ENCODE measurements at places on chromosomes 1 and 21. TPM values are rescaled to one million over a fixed set of nuclear protein-coding genes. Genes with fewer than 3 reads are reported as not detected.

GRCh38 chr1:84776639-84777038 lies 86.4 kb upstream of the SSX2IP start:
- DNase-seq, result no peak

- DNase-seq, result no peak
These were observed 45.4 kb upstream of the TARDBP start for GRCh38 chr1:10967090-10967489.

DNA sequence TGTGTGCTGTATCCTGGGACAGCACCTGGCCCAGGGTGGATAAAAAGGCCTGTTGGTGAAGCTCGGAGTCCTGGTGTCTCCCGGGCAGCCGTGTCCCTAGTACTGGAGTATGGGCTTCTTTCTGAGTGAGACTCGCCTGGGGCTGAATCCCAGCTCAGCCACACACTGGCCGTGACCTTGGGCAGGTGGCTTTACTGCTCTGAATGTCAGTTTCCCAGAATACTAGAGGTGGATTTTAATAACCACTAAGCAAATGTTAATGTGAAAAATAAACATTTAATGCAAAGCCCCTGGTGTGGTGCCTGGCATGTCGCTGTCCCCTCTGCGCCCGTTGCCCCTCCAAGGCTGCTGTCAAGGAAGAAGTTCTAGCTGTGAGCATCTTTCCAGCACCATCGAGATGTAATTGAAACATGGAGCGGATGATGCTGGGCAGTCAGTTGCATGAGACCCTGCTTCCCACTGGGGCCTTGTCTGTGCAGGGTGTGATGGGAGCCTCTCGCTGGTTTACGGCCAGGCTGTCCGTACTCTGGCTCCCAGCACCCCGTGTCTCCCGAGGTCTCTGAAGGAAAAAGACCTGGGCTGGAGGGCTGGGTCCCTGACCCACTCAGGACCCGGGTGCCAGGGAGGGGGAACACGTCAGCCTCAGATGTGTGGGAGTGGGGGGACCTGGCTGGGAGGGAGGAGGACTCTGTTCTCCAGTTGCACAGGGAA lies 527.8 kb downstream of the MATN1 start:
- DNase-seq, result no peak

GRCh38 chr1:20379075-20379474 lies 88.4 kb downstream of the VWA5B1 start:
- DNase-seq, result no peak

DNA sequence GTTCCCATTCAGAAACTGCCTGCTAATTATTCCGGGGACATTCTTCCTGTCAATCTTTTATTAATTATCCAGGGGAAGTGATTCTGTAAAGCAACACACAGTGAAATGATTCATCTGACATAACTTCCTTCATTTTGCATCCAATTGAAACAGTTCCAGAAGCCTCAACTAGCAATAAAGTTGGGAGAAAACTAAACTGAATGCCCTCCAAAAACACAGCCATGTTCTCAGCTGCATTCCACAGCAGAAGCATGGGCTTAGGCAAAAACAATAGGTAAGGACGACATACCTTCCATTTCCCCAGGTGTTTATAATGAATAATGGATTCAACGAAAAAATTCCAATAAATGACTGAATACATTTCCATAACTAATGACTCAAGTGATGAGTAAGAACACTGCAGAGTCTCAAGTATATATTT lies 36.9 kb upstream of the TARBP1 start:
- DNase-seq, result no peak

- DNase-seq, result peak; percentile 82
These were observed 65.9 kb downstream of the NDUFS5 start for GRCh38 chr1:39091845-39092645.

DNA sequence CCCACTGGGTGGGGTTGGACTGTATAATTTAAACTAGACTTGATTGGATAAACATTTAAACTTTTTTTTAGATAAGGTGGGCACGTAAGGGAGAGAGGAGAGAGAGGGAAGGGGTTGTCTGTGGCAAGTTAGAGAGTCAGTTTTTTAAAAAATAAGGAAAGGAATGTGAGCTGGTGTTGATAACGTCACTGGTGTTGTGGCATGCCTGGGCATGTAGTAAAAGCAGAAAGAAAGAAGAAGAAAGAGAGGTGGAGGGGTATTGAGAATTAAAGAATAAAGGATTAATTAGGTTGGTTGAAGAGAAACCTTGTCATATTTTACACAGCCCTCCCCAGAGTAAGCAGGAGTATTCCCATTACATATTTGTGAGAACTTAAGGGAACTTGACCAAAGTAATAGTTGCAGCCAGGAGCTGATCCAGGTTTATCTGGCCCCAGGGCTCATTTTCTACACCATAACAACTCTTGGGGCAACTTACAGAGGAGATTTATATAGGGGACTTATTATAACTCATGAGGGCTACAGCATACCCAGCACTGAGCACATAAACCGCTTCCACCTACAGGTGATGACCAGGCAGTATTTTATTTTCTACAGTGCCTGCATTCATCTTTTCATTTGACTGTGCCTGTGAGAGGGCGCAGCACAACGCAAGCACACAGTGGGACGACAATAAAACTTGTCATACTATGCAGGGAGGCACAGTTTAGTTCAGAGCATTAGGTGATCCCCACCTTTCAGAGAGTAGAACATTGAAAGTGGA lies 70.2 kb downstream of the CCDC30 start:
- DNase-seq, result no peak

DNA sequence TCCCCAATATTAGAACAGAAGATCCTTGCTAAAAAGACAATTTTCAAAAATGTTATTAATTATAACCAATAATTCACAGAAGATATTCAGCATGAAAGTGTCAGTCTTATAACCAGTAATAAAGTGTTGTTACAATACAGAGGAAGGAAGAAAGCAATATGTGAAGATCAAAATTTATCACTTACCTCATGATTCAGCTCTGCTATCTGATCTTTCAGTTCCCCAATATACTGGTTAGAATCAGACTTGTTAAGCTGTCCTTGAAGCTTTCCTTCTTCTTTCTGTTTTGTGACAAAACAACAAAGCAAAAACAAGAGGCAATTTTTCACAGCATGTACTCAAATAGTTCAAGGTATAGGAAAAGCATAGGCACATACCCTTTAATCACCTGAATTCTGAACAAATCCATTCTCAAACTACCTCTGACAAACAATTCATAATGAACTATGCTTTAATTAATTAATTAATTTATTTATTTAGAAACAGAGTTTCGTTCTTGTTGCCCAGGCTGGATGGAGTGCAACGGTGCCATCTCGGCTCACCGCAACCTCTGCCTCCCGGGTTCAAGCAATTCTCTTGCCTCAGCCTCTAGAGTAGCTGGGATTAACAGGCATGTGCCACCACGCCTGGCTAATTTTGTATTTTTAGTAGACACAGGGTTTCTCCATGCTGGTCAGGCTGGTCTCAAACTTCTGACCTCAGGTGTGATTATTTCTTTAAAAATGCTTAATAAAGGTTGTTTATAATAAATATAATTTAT lies 76.9 kb upstream of the GFI1 start:
- DNase-seq, result no peak

GRCh38 chr1:197083474-197083873 lies 16.4 kb upstream of the F13B start:
- no peak for DNase-seq

DNA sequence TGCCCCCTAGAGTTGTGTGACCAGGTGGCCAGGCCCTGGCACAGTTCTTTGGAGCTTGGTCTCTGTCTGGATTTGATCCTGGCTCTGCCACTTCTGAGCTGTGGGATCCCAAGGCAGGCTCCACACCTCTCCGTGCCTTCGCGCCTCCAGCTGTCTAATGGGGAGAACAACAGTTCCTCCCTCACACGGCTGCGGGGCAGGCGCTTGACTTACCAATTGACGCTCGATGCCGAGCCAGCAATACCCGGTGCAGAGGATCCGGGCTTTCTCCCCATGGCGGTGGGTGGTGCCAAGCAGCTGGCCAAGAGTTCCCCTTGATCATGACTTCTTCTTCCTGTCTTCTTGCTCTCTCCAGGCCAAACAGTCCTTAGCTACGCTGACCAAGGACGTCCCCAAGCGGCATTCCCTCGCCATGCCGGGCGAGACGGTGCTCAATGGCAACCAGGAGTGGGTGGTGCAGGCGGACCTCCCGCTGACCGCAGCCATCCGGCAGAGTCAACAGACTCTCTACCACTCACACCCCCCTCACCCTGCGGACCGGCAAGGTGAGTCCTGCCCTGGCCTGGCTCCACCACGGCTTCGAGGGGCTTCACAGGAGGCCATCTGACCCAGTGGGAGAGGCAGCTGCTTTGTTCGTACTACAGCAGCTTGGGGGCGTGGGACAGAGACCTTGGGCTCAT lies 97.7 kb upstream of the TMEM51 start:
- DNase-seq, result no peak

GRCh38 chr1:4509206-4509605 lies 145.2 kb upstream of the AJAP1 start:
- DNase-seq, result no peak

GRCh38 chr1:192826791-192827546 lies 18.1 kb downstream of the RGS2 start:
- no peak for DNase-seq

GRCh38 chr1:167627865-167628641 lies 2.0 kb upstream of the RCSD1 start:
- no peak for DNase-seq

- DNase-seq, result no peak
These were observed 377.4 kb upstream of the RUNX1 start for GRCh38 chr21:35426469-35426868.

GRCh38 chr1:20380175-20380574 lies 89.5 kb downstream of the VWA5B1 start:
- DNase-seq, result no peak

GRCh38 chr1:228882041-228882770 lies 146.9 kb downstream of the RHOU start:
- DNase-seq, result no peak

- no peak for DNase-seq
These were observed 917 bp downstream of the STX12 start for GRCh38 chr1:27773826-27774445.

- DNase-seq, result no peak
These were observed 24.8 kb downstream of the F11R start for GRCh38 chr1:160996178-160996577.

- peak; percentile 46 for DNase-seq
These were observed 11.3 kb downstream of the MFAP2 start for GRCh38 chr1:16969057-16969611.

GRCh38 chr1:234517110-234517802 lies 38.3 kb upstream of the TARBP1 start:
- no peak for DNase-seq

DNA sequence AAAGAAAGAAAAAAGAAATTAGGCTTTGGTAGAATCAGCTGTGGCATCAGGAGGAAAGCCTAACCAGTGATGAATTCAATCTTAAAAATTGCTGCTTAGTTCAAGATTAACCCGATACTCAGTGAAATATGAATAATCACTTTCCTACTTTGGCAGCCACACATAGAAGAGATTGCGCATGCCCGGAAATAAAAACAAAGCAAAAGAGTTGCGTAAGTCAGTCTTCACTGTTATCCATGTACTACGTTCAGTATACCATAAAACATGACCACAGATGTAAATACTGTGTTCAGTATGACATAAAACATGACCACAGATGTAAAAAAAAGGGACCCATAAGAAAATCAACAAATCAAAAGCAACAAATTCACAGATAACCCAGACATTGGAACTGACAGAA lies 19.2 kb downstream of the CD1D start:
- peak; percentile 18 for DNase-seq

DNA sequence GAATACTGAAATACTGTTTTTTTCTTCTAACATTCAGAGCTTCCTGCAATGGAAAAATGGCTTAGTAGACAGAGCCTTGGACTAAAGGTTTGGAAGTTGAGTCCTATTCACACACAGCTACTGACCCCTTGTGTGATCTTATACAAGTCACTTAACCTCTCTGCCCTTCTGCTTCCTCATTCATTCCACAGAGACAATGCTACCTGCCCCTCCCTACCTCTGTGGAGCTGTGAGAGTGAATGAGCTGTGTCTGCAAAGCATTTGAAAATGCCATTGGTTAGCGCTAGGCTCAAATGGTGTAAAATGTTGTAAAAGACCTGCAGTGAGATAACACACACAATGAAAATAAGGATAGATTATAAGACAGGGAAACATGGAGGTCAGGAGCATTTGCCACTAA lies 214.4 kb downstream of the BARHL2 start:
- no peak for DNase-seq

GRCh38 chr1:66172272-66172671 lies 361.7 kb upstream of the SGIP1 start:
- no peak for DNase-seq

DNA sequence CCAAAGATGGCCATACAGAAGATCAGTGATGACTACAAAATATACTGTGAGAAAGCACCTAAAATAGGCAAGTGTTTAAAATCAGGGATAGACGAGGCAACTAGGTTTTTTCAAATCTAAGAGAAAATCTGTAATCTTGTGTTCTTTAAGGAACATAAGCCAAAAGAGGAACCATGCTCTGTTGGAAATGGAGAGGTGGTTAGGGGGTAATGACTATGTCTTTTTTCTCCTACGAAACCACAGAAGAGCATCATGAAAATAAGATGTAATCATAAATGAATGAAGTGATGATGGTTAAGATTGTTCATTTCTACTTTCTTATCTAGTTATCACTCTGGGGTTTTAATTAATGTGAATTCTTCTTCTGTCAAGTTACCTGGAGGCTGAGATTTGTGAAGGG lies 43.1 kb downstream of the RGSL1 start:
- DNase-seq, result no peak

DNA sequence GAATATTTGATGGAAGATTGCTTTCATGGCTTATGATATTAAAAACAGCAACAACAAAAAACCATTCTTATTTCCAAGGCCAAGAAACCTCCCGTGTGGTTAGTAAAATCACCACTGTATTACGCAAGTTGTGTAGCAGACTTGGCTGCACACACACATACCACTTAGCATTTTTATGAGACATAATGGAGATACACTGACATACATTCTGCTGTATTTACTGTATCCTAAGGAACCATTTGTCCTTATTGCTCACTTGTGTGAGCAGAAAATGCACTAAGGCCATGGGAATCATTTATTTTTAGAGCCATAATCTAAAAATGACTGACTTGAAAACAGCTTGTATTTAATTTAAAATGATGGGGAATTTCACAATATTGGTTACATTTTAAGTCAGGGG lies 584 bp upstream of the C1orf141 start:
- peak; percentile 93 for DNase-seq

ERICH3 gene
- 20.7 TPM for total RNA-seq

FOXD2 gene
- 0.09 TPM for total RNA-seq

LRP8 gene
- total RNA-seq, result 20.0 TPM

NPPB gene
- total RNA-seq, result not detected

CD1E gene
- total RNA-seq, result 0.55 TPM

SHE gene
- 33.5 TPM for total RNA-seq

APOBEC4 gene
- 3.3 TPM for total RNA-seq

C1orf53 gene
- total RNA-seq, result 8.2 TPM

ZBTB8B gene
- total RNA-seq, result 0.09 TPM

SPATA45 gene
- not detected for total RNA-seq

ESRRG gene
- 4.5 TPM for total RNA-seq

ALG6 gene
- 8.3 TPM for total RNA-seq

C1orf94 gene
- not detected for total RNA-seq
